ENCODE measurements at places on chromosomes 16 and 17. TPM values are rescaled to one million over a fixed set of nuclear protein-coding genes. Genes with fewer than 3 reads are reported as not detected.

The CIBAR2 gene
- not detected for total RNA-seq

The MT4 gene
- not detected for total RNA-seq

The WNT9B gene
- 0.13 TPM for total RNA-seq

The SPNS3 gene
- not detected for total RNA-seq

The SBK1 gene
- not detected for total RNA-seq

The ZG16 gene
- total RNA-seq, result not detected

The TBC1D3E gene
- total RNA-seq, result not detected

The ABCA10 gene
- 1.2 TPM for total RNA-seq

The ADAD2 gene
- total RNA-seq, result not detected

The PKD1 gene
- total RNA-seq, result 131 TPM

The TMEM235 gene
- total RNA-seq, result not detected

The CRHR1 gene
- total RNA-seq, result not detected

The CCL22 gene
- total RNA-seq, result not detected

The TLCD1 gene
- 5.7 TPM for total RNA-seq

The CDRT15 gene
- total RNA-seq, result not detected

The SLC12A3 gene
- not detected for total RNA-seq

The ASGR1 gene
- total RNA-seq, result 0.66 TPM

The TOX3 gene
- not detected for total RNA-seq

The PMFBP1 gene
- under 0.01 TPM for total RNA-seq

The PRRT2 gene
- total RNA-seq, result 0.26 TPM

The ZNF750 gene
- total RNA-seq, result not detected

The GCSH gene
- total RNA-seq, result 9.9 TPM

The EPOP gene
- 0.26 TPM for total RNA-seq

The KCNG4 gene
- total RNA-seq, result under 0.01 TPM

The STH gene
- not detected for total RNA-seq

The TNS4 gene
- total RNA-seq, result not detected

The HES7 gene
- total RNA-seq, result 0.12 TPM

The SLC6A4 gene
- 0.40 TPM for total RNA-seq

The KCTD11 gene
- 5.8 TPM for total RNA-seq

The PLXDC1 gene
- total RNA-seq, result 0.40 TPM

The TAC4 gene
- not detected for total RNA-seq

The WDR81 gene
- 25.4 TPM for total RNA-seq

The DNASE1L2 gene
- total RNA-seq, result 1.1 TPM

The C17orf113 gene
- 0.26 TPM for total RNA-seq

The EVI2B gene
- 0.13 TPM for total RNA-seq

The MT1M gene
- total RNA-seq, result 2.0 TPM

The AP2B1 gene
- total RNA-seq, result 96.8 TPM

The DLX3 gene
- 0.26 TPM for total RNA-seq

The AOC3 gene
- total RNA-seq, result 0.26 TPM
